ENCODE measurements at places on chromosomes 3 and 15.

- no peak for DNase-seq
These were observed 41.6 kb downstream of the WDR76 start for GRCh38 chr15:43868406-43868805.

DNA sequence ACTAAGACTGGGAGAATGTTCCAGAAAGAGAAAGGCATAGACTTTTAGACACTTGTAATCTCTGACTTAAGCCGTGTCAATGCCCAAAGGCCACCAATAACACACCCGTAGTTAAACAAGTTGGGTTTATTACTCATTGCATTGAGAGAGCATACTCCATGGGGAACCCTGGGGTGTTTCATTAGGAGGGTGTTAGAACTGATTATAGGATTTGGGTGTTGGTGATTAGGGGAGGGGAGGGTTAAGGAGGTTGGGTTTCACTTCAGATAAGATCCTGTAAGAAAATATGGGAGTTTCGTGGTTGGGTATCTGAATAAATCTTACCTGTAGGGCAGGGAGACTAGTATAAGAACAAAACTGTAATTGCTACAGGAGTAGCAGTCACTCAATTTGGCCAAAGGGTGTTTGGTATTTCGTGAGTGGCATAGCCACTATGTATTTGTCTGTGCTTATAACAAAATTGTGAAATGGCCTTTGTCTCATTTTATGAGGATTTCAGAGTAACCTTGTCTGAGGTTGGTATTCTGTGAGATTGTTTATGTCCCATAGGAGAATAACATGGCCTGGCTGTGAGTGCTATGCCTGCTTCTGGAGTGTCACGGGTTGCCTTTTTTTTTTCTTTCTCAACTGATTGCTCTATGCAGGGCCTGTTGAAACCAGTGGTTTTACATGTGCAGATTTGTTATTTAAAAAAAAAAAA is 2.9 kb downstream of the HACD3 start:
- no peak for DNase-seq

DNA sequence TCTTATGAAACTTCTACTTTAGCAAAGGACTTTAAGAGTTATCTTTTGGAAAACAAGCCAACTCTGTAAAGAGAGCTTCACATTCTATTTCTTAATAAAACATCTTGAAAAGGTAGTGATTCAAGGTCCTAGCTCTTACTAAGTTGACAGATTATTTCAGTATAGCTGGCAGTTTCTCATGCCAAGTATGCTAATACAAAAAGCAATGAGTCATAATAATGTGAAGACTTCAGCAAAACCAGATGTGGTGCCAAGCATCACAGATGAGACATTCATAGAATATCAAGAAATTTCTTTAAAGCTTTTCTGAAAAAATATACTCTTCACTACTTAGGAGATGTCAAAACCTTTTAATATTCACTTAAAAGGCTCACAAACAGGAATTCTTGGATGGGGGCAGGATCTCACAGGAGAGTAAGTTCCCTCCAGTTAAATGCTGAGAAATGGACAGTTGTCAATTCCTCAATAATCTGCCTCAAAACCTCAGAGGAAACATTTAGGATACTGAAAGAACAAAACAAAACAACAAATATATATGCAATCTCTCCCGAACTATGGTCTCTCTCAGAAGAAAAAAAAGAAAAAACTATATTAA is 45.6 kb downstream of the DCBLD2 start:
- no peak for DNase-seq

DNA sequence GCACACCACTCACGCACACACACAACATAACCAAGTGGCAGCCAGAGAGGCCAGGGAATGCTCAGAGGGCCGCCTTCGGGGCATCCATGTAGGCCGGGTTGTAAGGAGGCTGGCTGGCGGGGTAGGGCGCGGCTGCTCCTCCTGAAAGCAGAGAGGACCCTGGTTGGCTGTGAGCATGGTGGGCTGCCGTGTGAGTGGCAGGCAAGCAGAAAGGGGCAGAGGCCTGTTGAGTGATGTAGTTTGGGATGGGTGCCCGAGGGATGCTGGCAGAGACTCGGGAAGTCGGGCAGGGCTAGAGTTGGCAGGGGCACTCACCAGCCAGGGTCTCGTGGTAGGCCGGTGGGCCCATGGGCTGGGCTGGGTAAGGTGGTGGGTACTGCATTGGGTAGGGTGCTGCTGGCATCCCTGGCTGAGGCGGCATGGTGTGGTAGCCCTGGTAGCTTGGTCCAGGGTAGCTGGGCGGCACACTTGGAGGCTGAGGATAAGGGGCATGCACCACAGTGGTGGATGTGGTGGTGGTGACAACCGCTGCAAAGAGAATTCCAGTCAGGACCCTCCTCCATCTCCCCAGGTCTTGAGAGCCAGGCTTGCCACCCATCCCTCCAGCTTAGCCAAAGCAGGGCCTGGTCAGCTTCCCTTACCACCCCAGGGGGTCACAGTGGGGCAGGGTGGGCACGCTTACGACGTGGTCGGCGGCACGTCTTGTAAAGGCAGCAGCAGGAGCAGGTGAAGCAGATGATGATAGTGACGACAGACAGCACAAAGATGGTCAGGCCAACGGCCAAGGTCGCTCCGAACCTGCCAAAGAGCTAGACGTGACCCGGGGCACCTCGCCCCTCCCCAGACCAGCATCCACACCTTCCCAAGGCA is 22.7 kb downstream of the ATRIP start:
- DNase-seq, result no peak

- DNase-seq, result no peak
These were observed 19.9 kb downstream of the NDUFB5 start for GRCh38 chr3:179624451-179624850.

GRCh38 chr3:150348500-150348899 is 59.6 kb upstream of the TSC22D2 start:
- DNase-seq, result no peak

DNA sequence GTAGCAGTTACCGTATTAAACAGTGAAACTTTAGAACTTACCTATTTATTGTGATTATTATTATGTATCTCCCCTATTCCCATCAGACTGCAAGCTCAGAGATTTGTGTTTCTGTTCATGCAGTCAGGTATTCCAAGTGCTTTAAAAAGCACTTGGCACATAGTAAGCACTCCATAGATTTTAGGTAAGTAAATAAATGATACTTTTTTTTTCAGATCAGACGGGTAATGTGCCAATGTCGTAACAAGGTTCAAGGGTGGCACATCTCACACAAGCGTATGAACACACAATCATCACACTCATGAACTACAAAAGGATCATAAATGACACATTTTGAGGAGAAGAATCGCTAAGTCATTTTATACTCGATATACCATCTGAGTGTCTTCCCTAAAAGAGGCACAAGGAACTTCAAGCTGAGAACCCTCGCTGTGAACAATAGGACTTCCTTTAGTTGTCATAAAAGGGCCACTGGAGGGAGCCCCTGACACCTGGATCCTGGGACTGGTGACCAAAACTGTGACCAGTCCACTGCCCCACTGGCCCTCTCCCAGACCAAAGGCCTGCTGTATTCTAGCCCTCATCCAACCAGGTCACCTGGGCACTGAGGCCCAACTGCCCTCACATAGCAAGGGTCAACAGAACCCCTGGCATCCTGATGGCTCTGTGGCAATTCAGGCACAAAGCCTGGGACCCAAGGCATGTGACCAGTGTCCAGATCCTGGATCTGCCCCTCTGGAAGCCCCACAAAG is 32.1 kb downstream of the KIF9 start:
- no peak for DNase-seq

GRCh38 chr3:27596334-27596841 is 112.2 kb upstream of the SLC4A7 start:
- DNase-seq, result no peak

DNA sequence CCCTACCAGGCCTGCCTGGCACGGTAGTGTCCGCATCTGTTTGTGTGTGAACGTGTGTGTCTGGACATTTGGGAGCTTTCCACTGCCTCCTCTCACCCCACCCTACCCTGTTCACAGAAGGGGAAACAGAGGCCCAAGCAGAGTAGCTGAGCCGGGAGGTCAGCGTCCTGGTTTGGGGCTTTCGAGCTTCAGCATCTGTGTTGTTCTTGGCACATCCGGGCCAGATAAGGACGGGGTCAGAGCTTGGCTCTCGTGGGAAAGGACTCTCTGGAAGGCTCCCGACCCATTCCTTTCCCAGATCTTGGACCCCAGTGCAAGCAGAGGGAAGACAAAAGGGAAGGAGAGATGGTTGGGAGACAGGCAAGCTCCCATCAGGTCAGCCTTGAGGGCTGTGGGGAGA is 6.3 kb upstream of the PTH1R start:
- no peak for DNase-seq

DNA sequence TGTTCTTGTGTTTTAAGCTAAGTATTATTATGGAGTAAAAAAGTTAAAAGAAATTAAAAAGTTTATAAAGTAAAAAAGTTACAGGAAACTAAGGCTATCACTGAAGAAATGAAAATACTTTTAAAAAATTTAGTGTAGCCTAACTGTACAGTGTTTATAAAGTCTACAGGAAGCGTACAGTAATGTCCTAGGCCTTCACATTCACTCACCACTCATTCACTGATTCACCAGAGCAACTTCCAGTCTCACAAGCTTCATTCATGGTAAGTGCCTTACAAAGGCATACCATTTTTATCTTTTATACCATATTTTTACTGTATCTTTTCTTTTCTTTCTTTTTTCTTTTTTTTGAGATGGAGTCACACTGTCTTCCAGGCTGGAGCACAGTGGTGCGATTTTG is 40.7 kb upstream of the SCN5A start:
- no peak for DNase-seq

DNA sequence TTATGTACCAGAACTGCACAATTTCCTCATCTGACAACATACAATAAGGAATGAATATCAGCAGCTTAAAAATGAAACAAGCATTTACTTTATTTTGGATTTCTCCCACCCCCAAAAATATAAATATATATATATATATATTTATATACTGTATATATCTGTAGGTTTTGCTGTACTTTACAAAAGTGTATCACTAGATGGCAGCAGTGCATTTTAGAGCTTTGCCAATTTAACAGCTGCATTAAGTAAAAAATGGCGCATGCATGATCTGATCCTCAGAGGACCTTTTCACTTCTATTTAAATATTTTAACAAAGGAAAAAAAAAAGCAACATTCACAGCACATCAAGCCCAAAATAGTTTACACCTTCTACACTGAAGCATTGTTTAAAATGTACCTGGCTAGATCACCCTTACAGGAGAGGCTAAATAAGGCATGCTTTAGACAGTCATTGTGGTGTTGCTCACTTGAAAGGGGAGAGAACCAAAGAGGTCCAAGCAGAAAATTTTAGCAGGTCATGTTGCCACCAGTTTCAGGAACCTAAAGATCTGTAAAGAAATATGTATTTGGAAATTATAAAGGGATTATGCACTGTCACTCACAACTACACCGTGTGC is 72.6 kb downstream of the NPTN start:
- DNase-seq, result no peak

DNA sequence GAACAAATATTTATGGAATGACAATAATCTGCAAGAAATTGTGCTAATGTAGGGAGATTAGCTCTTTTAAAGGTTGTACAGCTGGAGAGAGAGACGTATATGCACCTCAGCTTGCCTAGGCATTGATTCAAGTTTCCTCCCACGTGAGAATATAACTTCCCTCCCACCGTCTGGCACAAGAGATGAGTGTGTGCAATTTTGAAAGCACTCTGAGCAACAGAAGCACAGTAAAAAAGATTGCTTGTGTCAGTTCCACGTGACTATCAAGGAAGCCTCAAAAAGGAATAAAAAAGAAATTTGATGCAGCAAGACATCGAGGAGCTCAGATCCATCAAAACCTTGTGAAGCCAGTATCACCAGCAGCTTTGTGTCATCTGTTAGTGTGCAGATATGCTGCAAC is 435.3 kb downstream of the TUSC7 start:
- no peak for DNase-seq

DNA sequence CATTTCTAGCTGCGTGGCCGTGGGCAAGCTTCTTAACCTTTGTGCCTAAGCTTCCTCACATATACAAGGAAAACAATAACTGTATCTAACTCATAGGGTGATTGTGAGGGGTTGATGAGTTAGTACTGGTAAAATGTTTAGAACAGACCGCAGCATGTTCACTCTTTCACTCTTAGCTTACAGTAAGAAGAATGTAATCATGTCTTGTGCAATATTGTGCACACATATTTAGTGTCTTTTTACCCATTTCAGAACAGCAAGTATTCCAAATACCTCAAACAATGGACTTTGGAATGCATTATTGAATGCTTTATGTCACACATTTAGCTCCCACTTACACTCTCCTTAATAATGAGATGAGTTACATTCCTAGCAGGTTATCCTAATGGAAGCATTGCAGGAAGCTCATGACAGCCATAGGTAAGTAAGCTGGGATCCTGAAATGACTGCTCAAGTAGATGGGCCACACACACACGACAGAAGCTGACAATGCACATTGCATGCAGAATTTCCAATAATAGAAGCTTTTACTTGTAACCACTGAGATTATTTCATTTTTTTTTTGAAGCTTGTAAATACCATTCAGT is 468.9 kb upstream of the WNT5A start:
- no peak for DNase-seq

DNA sequence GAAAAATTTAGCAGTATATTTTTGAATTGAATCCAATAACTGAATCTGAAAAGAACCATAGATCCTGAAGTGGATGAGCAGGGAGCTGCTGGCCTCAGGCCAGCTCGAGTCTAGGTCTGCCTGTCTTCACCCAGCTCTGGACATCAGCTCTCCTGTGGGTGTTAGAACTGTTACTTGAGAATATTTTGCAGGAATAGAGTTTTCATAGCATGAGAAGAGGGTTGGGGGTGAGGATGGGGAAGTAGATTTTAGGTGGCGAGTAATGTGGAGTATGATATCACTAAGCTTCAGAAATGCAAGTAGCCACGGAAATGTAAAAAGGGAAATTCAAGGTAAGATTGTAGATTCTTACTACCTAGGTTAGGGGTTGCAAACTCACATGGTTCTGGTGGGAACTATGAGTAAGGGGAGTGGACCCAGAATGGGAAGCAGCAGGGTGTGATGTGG is 6.2 kb downstream of the RAB8B start:
- no peak for DNase-seq

DNA sequence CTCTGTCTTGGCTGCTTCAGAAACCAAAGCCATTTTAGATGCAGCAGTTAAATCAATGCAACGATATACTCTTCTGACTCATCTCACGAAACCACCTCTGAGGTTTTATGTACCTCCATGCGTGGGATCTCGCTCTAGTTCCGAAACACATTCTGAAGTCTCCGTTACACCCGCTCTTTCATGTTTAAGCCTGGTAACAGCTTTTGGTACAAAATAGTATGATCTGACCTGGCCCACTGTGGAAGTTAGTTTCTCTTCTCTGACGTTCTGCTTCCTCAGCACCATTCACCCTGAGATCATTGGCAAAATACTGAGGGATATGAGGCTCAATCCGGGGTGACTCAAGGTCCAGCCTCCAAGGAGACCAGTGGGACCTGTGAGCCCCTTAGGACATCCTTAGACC is 121.9 kb downstream of the TMEM266 start:
- DNase-seq, result no peak

GRCh38 chr15:79195802-79196201 is 86.7 kb upstream of the ANKRD34C start:
- DNase-seq, result no peak

- no peak for DNase-seq
These were observed 55.4 kb downstream of the ATP13A4 start for GRCh38 chr3:193499136-193499770.

Measured in stimulated activated CD8-positive, alpha-beta memory T cell treated with anti-CD3 and anti-CD28 coated beads, Interleukin-4, amount 100 ng/mL, for 1 hour (primary cell).